ENCODE measurements at places on chromosomes 7 and 10.

- no peak for DNase-seq
These were observed 120.8 kb upstream of the HPS1 start for GRCh38 chr10:98567391-98568133.

- peak; percentile 23 for DNase-seq
These were observed 386.6 kb downstream of the SH2D4B start for GRCh38 chr10:80924063-80924952.

DNA sequence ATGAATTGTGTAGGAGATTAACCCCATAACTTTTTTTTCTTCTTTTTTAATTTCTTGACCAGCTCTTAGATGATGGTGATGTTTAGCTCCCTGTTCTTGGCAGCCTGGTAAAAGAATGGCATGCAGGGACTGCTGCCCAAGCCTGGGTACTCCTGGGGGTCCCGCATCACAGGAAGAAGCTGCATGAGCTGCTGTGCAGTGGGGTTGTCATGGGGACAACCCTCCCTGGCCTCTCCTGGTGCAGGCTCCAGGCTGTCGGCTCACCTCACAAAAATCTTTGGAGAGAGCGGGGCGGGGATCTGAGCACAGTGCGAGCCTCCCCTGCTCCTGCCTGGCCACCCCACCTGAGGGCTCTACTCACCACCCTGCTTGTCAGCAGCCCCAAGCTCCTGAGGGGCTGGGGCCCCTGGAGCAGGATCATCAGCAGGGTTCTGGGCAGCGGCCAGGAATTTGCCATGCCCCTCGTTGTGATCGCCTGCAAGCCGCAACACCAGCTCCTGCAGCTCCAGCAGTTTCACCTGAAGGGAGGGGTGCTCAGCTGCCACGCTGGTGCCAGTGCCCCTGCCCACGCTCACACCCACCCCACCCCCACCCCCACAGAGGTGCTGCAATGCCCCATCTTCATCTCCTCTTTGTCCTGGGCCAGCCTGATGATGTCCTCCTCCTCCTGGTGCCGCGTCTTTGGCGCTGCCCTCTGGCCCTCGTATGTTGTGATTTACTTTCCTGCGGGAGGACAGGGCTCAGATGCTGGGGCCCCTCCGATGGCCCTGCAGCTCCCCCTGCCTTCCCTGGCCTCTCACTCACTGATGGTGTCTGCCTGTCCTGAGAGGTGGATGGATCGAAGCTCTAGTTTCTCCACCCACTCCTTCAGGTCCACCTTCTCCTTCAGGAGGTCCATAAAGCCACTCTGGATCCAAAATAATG lies 15.5 kb upstream of the MTPAP start:
- no peak for DNase-seq

DNA sequence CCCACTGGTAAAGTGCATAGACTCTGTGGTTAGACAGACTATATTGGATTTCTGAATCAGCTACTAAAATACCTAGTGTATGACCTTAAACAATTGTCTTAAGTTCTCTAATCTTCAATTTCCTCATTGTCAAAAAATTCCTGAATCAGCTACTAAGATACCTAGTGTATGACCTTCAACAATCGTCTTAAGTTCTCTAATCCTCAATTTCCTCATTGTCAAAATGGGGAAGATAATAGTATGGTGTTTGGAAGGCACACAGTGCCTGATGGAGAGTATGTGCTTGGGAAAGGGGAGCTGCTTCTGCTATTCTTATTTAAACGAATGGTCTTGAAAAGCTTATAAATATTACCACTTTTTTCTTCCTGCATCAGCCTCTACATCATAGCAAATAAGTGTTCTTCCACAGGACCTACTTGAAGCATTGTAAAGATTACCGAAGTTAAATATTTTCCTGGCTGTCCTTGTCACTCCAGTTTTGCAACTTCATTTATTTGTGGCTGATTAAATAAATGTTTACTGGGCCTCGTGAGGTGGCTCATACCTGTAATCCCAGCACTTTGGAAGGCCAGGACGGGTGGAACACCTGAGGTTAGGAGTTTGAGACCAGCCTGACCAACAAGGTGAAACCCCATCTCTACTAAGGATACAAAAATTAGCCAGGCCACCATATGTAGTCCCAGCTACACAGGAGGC lies 64.4 kb upstream of the ITGA8 start:
- no peak for DNase-seq

- DNase-seq: no peak
These were observed 25.0 kb downstream of the CACUL1 start for GRCh38 chr10:118729641-118730258.

DNA sequence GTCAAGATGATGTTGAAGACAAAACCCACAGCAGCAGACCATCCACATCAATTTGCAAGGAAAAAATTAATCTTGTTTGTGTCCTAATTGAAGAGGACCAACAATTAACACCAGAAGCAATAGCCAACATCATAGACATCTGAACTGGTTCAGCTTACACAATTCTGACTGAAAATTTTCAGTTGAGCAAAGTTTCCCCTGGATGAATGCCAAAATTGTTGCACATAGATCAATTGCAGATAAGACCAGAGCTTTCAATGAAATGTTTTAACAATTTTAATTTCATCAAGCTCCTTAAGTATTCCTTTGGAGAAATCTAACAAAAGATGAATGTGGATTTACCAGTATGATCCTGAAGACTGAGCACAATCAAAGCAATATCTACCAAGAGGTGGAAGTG lies 168.6 kb downstream of the CTNNA3 start:
- no peak for DNase-seq

DNA sequence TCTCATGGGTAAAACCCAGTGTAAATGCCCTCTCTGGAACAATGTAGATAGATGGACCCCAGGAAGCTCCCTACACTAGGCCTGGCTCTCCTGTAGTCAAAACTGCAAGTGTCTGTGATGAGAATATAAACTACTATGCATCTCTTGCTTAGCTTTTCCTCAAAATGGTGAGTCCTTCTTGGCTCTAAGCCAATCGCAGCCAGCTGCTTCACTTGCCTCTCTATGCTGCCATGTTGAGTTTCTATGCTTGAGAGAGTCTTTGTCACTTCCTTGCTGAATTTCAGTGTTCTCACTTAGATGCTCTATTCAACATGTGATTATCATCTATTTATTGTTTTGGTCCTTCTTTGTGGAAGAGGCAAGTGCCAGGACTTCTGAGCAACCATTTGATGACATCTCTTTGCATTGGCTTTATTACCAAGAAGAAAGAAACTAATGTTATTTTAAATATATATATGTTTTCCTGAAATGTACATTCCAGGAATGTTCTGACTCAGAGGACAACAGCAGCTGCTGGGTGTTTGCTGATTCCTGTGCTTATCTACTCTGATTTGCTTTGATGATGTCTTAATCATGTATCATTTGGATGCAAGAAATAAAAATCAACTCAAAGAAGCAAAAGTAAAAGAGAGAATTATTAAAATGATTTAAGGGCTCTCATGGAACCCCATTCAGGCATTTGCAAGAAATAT lies 16.6 kb downstream of the TAS2R40 start:
- no peak for DNase-seq

- no peak for DNase-seq
These were observed 35.0 kb upstream of the WASL start for GRCh38 chr7:123783820-123784219.

GRCh38 chr10:66505003-66505657 lies 420.7 kb upstream of the LRRTM3 start:
- DNase-seq: no peak

DNA sequence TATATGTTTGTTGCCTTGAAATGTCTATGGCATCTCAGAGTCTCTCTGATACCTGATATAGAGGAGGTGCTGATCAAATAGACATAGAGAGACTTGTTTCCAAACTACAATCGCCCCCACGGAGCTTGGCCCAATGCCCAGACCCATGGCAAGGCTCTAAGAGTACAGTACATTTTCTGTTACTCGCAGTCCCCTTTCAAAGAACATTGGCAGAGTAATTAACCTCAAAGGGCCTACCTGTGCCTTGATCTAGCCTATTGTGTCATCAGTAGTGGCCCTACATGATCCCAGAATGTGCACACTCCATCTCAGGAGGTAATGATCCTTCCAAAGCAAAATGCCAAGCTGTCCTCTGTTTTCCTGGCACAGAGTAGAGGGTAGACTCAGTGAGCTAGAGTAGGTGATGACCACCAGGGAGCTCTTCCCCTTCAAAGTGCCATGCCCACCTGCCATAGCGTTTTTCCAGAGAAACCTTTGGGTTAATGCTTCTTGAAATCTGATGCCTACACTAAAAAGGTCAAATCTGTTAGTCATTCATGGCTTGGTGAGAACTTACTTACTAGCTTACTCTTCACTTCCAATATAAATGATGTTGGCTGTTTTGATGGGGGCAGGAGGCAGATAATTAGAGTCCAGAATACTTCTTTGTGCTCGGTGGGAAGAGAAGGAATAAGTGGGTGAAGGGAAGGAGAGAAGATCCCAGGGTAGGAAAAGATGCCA lies 41.2 kb upstream of the ACSL5 start:
- DNase-seq: peak; percentile 21

DNA sequence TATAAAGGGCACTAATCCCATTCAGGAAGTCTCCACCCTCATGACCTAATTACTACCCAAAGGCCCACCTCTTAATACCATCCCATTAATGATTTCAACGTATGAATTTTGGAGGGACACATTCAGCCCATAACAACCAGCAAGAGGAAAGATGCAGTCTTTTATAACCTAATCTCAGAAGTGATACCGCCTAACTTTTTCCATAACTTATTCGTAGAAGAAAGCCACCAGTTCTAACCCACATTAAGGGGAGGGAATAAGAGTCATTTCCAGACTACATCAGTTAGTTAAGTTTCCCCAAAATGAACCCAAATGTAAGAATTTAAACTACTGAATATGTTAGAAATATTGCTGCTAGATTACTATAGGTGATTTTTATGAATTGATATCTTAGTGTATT lies 32.1 kb upstream of the LHFPL3 start:
- no peak for DNase-seq

GRCh38 chr10:130931256-130931655 lies 380.3 kb downstream of the TCERG1L start:
- DNase-seq: no peak

DNA sequence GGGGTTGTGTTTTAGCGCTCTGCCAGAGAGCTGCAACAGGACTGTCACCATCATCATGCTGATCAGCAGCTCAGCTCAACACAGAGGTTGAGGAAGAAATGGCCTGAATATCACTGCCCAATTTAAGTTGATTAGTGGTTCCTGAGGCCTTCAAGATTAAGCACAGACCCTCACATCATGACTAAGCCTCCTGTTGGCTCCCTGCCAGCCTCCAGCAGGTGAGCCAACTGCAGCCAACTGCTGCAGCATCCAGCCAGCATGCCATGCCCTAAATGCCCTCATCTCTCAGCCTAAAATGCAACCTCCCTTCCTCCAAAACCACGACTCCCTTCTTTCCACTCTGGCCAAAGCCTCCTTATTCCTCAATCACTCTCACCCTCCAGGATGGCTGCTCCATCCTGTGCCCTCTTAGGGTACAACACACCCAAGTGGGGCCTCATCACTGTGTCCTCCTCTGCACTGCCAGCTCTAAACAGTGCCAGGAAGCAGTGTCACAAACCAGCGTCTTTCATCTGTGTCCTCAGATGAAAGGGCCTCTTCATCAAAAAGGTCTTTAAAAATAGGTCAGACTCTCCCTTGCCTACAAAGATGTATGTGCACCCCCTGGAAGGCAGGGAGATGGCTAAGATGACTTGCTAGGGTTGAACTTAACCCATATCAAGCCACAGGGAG lies 259.3 kb downstream of the ZEB1 start:
- DNase-seq: no peak

- DNase-seq: no peak
These were observed 17.0 kb downstream of the TMEM236 start for GRCh38 chr10:17768957-17769356.

DNA sequence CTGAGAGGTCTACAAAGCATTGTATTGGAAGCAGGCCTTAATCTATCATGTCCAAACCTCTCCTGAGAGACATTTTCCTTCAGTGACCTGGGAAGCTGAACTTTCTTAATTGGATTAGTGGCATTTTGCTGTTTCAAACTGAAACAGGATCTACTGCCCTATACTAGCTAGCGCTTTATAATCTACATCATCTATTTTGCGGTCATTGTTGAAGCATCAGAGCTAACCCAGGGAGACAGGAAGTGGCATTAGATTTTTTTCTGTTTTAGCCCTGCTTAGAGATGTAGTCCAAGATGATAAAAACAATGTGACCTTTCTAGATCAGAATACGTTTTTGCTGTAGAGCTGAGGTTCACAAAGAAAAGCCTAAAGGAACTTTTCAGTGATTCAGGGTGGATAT lies 147.4 kb upstream of the AGR3 start:
- DNase-seq: no peak

GRCh38 chr7:55439627-55440026 lies 74.5 kb downstream of the LANCL2 start:
- DNase-seq: no peak

DNA sequence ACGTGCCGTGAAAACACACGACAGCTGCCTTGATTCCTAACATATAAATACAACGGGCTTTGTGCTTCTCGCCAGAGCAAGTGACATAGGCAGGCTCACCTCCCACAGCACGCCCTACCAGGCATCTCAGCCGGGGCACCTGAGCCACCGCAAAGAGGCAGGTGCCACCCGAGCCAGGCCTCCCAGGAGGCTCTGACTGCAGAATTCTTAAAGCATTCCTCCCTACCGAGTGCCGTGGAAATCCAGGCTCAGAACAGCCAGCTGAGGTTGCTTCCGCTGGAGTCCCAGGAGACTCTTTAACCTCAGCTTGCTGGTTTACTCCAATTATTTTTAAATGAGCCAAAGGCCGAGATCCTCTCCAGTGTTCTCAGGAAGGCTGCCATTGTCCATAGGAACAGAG lies 206.5 kb downstream of the USP6NL start:
- no peak for DNase-seq

DNA sequence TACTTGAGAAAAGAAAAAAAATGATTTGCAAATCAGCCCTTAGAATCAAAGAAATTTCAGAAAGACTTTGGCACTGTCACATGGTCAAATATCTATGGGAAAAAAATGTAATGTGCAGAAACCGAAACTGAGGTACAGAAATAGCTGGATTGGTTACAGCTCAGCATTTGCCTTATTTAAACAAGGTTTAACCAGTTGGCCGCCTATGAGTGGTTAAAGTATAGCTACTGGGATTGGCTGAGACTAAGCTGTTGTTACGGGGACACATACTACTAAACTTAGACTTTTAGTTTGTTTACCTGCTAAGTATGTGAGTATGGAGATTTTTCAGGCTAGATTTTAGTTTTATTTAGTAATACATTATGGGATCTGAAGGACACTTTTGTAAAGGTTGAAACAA lies 38.6 kb downstream of the SFTPD start:
- DNase-seq: no peak

Data from activated naive CD8-positive, alpha-beta T cell treated with anti-CD3 and anti-CD28 coated beads, Interleukin-2, amount 50 U/mL, for 24 hours (primary cell).